ENCODE measurements at places on chromosomes 13 and 19.

GRCh38 chr19:3094601-3095440, 659 bp downstream of the GNA11 start:
- no peak for DNase-seq

DNA sequence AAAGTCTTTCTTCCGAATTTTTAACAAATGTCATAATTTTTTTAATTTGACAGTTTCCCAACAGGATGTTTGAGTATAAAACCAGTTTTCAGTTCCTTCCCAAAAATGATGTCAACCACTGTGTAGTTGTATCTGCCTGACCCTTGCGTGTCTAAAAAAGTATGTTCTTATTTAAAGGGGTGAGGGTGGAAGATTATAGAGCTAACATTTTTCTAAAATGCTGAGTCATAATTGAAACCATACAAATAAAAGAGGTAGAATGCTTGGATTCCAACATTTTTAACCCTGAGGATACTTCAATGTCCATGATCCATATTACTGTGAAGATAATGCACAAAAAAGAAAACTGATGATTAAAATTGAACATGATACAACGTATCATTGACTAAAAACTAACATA, 1388.8 kb downstream of the UQCRFS1 start:
- no peak for DNase-seq

- DNase-seq: no peak
These were observed 473.0 kb upstream of the SLC10A2 start for GRCh38 chr13:103539265-103539664.

DNA sequence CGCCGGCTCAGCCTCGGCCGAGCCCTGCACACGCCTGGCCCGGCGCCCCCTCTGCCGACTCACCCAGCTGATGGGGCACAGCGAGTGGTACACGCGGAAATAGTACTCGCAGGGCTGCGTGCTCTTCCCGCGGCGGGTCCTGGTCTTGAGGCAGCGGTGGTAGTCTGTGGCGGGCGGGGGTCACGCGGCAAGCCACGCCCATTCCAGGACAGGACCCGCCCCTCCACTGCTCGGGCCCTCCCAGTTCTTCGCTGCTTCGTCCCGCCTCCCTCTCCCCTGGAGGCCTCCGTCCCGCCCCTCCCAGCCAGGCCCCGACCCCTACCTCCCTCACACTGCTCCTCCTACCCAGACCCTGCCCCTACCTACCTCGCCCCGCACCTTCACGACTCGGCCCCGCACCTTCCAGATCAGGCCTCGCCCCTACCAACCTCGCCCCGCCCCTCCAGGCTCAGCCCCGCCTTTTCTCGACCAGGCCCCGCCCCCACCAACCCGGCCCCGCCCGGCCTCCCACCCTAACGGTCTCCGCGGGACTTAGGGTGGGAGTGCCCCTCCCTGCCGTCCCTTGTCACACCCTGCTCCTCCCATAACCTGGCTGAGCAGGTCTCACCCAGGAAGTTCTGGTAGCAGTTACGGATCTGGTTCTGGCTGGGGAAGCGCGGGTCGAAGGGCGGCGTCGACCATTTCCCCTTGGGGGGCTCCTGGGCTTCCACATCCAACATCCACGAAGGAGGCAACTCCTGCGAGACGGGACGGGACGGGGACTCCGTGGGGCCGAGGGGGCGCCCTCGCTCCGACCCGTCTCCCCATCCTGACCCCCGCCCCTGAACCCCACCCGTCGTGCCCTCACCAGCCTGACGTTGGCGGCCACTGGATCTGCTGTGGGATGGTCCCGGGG, 469 bp downstream of the COX6B2 start:
- DNase-seq: peak; percentile 81

DNA sequence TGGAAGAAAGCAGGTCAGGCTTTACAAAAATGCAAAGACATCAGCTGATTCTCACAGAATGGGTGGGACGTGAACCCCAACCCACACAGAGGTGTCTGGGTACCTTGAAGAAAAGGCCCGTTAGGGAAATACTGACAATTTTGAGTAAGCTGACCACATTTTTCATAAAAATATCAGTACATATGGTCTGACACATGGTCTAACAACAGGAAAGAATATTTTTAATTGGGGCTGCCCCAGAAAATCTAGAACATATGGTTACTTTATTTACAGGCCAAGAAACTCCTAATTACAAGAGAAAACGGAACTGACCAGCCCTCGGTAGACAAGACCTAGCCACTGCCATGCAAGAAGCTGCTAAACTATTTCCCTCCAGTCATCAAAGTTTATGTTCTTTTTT, 48.7 kb upstream of the ITM2B start:
- no peak for DNase-seq

DNA sequence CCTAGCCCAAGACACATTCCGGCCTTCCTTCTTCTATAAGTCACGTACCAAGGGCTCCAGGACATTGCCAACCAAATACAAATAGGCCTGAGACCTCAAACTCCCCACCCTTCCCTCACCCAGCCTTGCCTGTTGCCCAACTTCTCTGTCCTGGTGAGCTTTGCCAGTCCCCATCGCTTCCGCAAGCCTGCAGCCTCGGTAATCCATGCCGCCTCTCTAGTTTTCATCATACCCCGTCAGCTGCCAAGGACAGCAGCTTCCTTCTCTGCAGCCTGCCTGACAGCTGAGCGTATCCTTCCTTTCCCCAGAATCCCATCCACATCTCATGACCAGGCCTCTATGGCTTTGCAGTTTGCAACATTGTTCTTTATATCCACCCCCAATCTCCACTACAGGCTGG, 36.6 kb upstream of the POMP start:
- peak; percentile 83 for DNase-seq

GRCh38 chr19:50478901-50479715, 2.5 kb upstream of the GARIN5A start:
- DNase-seq: no peak

DNA sequence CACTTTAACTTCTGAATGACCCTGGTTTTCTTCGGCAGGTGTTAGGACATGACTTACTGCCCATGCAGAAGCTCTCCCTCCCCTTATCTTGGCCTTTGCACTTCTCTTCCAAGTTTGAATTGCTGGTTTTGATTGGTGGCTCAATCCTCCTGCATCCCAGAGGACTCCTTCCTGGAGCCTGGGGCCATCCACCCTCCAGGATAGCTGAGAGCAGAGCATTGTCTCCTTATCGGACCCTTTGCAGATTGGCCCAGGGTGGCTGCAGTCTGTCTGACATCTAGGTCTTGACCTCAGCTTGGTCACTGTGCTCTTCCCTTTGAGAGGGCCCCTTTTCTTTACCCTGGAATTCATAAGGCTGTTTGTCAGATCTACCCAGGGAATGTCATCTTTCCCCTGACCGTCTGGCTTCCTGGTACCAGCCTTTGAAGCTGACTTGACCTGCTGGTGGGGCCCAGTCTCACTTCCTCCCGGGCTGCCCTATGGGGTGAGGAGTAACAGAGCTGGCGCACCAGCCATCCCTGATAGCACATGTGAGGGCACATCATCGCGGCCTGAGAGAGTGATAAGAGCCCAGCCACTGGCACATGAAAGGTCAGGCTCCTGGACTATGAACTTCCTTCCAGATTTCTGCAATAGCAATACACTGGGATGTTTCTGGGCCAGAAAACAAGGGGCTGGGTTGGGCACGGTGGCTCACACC, 172.9 kb upstream of the UBL3 start:
- DNase-seq: no peak

GRCh38 chr19:45138303-45138751, 22.5 kb downstream of the NKPD1 start:
- DNase-seq: no peak

DNA sequence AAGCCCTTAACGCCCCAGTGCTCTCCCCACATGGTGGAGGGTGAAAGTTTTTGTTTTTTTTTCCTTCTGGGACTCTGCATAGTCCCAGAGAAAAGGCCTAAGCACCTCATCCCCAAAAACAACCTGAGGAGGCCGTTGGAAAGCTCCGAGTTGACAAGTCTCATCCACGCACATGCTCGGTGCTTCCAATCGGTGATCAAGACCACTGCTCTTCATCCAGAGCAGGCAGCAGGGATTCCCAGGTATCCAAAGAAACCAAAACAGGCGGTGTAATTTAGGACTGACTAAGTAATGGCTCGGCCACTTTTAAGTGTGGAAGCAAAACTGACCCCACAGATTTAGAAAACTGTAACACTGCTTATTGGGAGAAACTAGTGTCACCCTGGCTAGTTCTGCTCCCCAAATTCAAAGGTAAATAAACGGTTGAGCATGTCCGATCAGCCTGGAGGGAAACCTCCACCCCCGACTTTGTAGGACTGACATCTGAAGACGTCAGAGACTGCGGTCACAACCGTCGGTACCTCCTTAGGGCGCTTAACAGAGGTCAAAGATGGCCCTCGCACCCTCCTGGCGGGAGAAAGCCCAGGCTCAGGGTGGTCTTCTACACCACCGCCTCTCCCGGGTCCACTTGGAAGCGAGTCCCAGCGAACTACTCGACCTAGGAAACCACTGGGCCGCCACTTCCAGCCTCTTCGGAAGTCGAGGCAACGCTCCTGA, 997 bp upstream of the ZNF446 start:
- DNase-seq: no peak

- peak; percentile 94 for DNase-seq
These were observed 26.3 kb downstream of the DCAF15 start for GRCh38 chr19:13978351-13979243.

DNA sequence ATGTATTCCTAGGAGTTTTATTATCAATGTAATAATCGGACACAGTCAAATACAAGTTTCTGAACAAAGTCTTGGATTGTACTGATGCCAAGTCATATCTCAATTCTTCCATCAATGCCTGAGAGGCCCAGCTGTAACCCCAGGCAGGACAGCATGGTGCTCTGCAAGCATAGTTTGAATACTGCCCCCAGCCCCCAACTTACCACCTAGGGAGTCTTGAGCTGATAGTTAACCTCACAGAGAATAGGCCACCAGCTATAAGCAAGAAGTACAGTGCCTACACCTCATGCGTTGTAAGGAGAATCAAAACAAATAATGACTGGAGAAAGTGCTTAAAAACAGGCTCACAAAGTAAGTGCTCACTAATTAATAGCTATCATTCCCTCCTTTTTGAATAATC, 2.7 kb downstream of the PROSER1 start:
- no peak for DNase-seq

DNA sequence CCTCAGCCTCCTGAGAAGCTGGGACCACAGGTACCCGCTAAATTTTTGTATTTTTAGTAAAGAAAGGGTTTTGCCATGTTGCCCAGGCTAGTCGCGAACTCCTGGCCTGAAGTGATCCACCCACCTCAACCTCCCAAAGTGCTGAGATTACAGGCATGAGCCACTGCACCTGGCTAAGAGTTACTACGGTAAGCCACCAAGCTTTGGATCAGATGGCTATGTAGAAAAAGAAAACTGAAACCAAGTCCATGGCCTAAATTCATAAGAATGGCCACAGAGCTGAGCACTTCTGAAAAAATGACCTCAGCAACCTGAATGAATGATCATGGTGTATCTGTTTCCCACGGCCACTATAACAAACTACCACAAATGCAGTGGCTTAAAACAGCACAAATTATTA, 9.4 kb downstream of the OPA3 start:
- no peak for DNase-seq

- no peak for DNase-seq
These were observed 209.3 kb downstream of the LACC1 start for GRCh38 chr13:44088991-44089413.

GRCh38 chr13:57314897-57315520, 148.0 kb downstream of the PRR20E start:
- no peak for DNase-seq

GRCh38 chr13:47133011-47133445, 236.2 kb upstream of the HTR2A start:
- DNase-seq: no peak

DNA sequence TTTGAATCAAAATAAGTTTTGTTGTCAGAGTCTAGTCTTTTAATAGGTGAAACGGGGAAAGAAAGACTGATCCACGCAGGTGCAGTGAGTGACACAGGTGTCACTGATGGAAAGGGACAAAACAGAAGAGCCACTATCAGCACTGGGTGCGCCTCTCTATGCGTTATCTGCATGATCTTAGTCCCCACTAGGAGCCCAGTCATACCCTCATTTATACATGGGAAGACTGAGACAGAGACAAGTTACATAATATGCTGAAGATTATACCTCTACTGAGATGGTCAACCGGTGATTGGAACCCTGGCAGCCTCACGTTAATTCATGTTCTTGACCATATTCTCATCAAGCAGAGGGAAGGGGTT, 3.4 kb downstream of the LRCH1 start:
- no peak for DNase-seq

DNA sequence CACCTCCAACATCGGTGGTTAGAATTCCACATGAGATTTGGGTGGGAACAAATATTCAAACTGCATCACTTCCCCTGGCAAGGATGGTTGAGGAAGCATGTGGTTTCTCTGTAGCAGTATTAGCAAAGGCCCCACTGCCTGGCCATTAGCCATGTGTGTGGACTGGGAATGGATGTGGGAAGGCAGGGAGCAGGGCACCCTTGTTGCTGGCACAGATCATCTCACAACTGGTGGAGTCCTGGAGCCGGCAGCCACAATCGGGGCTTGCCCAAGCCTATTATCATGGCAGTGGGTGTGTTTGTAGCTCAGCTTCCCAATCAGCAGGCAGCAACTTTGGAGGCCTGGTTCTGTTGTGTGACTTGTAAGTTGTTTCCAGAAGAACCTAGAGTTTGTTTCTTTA, 391.9 kb downstream of the DLEU7 start:
- DNase-seq: no peak

GRCh38 chr19:5935473-5936291, 21.6 kb downstream of the CAPS start:
- no peak for DNase-seq

DNA sequence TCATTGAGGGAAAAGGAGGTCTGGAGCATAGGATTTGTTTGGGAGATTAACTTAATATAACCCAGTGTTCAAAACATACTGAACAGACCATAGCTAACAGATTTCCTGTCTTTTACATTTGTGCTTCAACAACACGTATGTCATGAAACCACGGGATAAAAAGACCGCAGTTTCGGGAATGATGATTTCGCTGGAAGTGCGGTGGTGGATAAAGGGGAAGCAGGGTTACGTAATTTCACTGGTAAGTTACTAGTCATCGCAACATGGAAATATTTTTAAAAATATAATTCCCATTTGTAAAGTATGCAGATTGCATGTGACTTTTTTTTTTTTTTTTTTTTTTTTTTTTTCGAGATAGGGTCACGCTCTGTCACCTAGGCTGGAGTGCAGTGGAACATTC, 237.4 kb downstream of the LMO7 start:
- DNase-seq: no peak

GRCh38 chr19:34128558-34129250, 43.6 kb upstream of the LSM14A start:
- no peak for DNase-seq

GRCh38 chr19:8640402-8641004, 10.1 kb downstream of the NFILZ start:
- peak; percentile 80 for DNase-seq

- no peak for DNase-seq
These were observed 17.4 kb downstream of the CPB2 start for GRCh38 chr13:46087481-46087880.

- peak; percentile 85 for DNase-seq
These were observed 265.2 kb upstream of the SGCG start for GRCh38 chr13:22915442-22916082.

- no peak for DNase-seq
These were observed 193.9 kb downstream of the KCTD12 start for GRCh38 chr13:76692346-76692745.

GRCh38 chr19:1257475-1258162, 9.2 kb downstream of the MIDN start:
- DNase-seq: no peak

GRCh38 chr13:97493456-97493855, 59.5 kb downstream of the RAP2A start:
- DNase-seq: no peak

Measured in sigmoid colon (tissue), 7 donors.